Inflammatory macrophage (primary cell): ENCODE measurements at places on chromosomes 1 and 21.

- DNase-seq, result no peak
Observed at GRCh38 chr1:172698224-172698623, 39.3 kb downstream of the FASLG start.

GRCh38 chr21:36976882-36977651, 10.6 kb upstream of the HLCS start:
- DNase-seq, result peak; percentile 30

DNA sequence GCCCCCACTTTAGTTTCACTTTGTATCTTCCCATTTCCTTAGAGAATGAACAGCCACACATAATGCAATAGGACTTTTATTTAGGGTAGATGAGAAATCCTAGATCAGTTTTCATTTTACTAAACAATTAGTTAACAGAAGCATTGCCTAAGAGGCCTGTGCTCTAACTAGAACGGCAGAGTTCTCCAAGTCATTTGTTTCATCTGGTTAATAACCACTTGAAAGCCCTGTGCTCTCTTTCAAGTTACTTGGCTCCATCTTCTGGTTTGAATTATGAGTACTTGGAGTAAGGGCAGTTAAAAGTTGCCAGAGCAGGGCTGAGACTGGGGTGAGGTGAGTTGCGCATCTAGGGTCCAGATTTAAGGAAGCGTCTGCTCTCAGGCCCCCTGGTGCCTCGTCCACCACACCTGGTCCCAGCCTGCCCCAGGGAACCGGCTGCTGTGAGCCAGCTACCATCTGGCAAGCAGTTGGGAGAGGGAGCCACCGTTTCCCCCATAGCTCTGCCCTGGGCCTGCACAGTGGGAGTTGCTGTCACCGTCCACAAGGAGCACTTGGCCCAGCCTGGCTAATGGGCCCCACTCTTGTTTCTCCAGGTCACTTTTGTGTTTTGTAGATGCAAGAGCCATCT, 18.1 kb upstream of the SLC44A3 start:
- peak; percentile 74 for DNase-seq

DNA sequence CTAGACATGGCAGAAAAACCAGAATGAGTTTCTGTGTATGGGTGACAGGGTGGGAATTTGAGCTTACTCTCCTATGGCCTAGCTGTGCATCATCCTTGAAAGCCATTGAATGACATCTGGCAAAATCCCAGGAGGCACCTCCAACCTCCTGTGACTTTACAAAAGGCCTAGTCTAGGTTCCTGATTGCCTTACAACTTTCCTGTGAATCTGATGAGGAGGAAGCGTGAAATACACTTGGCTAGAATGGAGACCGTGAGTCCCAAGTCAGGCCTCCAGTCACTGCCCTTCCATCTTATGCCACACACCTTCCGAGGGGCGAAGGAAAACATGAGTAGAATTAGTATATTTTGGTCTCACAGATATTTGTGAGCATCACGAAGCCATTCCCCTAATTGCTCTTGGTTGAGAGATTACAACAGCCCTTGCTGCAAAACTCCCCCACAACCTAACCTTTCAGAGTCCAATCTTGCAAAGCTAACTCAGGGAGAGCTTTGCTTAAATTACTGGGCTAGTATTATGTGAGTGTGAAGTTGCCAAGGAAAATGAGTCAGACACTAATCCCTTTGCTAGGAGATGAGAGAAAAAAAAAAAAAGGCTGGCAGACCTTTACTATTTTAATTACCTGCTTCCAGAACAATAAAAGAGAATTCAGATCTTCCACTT, 36.3 kb upstream of the PAXBP1 start:
- DNase-seq, result no peak

DNA sequence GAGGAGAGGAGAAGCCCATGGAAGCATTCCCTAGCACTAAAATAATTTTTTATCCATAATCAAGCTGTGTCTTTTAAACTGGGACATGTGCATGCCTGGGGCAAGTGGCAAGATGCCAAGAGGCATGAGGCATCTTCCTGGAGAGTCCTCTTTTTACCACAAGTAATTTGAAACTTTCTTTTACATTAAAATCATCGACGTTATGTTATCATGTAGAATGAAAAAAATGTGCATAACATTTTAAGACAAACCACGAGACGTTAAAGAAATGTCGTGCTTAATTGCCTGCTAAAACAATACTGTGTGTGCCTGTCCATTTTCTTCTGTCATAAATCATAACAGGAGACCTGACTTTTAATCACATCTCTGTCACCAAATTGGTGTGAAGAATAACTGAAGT, 1.5 kb downstream of the STYXL2 start:
- no peak for DNase-seq

DNA sequence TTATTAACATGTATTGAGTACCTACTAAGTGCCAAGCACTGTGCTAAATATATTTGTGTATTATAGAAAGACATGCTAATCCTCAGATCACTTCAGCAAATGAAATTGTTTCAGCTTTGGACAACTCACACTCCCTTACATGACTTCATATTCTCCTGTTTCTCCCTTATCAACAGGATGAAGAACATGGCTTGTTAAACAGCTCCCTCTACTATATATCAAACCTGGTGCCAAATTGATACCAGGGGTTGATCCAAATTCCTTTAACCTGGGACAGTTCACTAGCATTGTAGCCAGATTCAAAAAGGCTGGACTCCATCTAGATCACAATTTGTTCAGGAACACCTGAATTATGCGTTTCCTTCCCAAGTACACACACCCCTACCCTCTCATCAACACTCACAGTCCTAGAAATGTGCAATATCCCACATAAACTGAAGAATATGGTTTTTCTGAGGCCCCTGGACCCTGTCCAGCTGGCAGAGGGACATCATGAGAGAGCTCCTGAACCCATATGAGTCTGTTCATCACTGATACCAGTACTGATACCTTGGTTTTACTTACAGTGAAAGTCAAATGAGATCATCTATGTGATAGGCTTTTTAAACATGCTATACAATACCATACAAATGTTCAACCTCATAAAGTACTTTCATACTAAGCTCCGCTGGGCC, 47.0 kb upstream of the PALMD start:
- no peak for DNase-seq

GRCh38 chr1:56222914-56223540, 356.3 kb downstream of the PLPP3 start:
- peak; percentile 82 for DNase-seq

DNA sequence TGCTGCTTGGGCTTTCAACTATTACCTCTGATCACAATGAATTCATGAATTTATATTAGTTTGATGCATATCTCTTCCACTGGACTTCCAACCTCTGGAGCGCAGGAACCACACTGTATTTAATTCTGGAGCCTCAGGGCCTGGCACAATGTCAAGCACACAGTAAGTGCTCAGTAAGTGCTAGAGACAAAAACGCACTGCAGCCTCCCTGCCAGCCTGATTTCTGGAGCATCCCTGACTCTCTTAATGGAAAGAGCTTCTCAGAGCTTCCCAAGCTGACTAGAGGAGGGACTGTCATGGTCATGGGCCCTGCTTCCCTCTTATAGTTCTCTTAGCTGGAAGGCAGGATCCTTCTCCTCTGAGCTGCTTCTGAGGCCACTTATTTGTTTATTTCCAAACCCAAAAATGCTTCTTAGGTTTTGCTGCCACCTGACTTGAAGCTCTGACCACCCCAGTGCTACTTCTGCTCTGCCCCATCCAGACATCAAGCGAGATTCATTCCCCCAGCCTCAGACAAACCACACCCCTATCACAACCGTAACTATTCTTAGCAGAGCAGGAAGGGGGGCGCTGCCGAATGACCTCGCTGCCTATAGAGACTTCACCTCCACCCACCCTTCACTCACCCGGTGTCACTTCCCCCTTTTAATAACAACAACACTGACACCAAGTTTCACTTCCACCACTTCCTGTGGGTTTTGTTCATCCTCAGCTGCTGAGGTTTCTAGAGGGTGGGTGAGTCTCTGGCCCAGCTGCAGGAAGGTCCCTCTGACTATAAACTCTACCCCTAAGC, 33.6 kb downstream of the NUAK2 start:
- peak; percentile 99 for DNase-seq

DNA sequence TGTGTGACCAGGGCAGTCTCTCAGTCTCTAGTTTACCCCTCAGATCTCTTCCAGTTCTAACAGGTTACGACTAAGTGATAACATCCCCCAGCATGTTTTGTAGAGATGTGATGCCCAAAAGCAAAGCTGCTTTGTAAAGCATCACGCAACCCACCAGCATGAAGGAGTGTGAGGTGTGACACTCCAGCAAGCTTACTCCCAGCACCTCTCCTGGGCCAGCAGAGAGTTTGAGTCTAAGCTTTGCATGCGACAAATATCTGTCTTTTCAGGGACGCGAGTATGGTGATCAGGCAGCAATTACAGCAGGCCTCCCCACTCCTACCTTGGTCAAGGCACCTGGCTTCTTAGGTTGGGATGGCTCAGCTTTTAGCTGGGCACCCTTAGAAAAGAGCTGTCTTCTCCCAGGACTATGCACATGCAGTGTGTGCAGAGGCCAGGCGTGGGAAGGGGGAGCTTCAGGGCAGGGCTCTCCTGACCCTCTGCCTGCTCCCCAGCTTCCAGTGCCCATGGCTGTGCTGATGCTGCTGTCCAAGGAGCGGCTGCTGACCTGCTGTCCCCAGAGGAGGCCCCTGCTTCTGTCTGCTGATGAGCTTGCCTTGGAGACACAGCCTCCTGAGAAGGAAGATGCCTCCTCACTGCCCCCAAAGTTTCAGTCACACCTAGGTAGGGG, 48.2 kb downstream of the ELK4 start:
- DNase-seq, result no peak

- DNase-seq, result no peak
Observed at GRCh38 chr1:200221614-200222282, 188.1 kb downstream of the ZNF281 start.

DNA sequence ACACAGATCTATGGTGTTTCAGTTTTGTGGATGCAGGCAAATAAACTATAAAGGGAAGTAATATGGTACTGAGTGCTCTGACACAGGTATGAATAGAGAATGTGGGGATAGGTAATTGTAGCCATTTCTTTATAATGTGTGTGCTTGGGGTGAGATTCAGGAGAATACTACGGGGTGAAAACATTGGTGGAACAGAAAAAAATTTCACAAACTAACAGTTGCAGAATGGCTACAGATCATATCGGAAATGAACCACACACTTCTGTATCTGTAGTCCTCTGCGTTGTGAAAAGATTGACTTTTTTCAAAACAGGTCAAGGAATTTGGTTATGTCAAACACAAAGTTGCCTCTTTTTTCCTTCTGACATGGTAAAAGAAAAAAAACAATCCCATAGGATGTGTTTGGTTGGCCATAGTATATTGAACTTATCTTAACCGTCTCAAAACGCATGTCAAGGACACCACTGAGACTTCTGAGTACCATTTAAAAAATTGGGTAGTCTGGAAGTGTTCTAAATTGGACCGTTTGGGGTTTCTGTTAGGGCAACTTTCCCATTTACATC, 1.1 kb upstream of the CDC73 start:
- DNase-seq, result no peak

DNA sequence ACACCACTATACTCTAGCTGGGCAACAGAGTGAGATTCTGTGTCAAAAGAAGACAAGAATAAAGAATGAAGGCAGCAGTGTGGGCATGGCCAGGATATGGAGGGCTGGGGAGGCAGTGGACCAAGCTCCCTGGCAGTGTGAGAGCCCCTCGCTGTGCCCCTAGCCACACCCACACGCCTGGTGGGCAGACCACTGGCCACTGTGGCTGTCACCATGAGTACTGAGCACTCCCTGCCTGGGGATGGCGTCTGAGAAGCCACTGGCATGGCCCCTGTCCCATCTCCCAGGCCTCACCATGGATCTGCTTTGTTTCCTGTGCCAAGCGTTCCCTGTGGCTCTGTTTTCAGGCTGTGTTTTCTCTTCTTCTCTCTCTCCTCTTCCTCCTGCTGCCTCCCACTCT, 51.7 kb downstream of the STUM start:
- DNase-seq, result no peak

GRCh38 chr1:67632811-67633655, 52.0 kb upstream of the GADD45A start:
- DNase-seq, result no peak

DNA sequence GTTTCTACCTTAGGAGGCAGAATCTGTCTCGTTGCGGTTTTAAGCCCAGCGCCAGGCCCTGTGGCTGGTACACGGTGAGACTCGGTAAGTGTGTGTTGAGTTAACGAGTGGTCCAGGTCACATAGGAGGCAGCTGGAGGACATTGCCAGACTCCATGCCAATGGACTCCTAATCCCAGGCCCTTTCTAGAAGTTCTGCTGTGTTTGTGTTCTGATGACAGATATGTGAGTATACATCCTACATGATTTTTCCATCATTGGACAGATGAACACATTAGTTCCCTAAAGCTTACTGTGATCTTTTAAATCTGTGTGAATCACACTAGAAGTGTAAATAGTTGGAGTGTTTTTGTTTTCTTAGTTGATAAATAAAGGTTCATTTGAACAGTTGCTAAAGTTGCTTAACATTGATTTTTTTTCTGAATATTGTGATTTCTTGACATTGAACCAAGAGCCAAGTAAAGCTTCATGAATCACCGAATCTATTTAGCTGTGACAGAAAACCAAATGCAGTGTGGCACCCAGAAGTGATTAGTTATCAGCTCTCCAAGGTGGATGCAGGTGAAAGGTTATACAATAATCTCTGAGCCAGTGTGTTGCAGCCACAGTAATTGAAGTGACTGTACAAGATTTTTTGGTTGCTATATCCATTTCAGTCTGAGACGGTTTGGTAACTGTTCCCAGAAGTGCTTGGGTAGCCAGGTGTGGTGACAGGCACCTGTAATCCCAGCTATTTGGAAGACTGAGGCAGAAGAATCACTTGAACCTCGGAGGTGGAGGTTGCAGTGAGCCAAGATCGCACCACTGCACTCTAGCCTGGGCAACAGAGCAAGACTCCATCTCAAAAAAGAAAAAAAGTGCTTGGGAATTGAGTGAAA, 46.3 kb downstream of the DOP1B start:
- no peak for DNase-seq

GRCh38 chr1:46790446-46791101, 8.3 kb upstream of the CYP4B1 start:
- no peak for DNase-seq

- no peak for DNase-seq
Observed at GRCh38 chr1:208737922-208738321, 493.7 kb upstream of the PLXNA2 start.

DNA sequence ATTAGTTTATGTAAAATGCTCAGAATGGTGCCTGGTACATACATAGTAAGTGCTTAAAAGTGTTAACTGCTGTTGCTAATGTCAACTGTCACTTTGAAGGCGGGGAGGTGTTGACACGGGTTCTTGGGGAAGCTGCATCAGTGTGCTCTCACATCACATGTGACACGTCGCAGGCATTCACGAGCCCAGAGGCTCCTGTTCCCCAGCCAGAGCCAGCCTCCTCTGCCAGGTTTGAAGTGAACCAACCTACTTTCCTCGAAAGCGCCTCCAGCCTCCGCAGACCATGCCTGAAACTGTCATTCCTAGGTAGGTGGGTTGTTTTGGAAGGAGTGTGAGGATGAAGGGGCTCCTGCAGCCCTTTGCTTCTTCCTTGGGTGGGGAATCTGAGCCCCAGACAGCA, 13.8 kb downstream of the GALNT2 start:
- no peak for DNase-seq

- no peak for DNase-seq
Observed at GRCh38 chr1:117240547-117240946, 29.8 kb upstream of the VTCN1 start.

DNA sequence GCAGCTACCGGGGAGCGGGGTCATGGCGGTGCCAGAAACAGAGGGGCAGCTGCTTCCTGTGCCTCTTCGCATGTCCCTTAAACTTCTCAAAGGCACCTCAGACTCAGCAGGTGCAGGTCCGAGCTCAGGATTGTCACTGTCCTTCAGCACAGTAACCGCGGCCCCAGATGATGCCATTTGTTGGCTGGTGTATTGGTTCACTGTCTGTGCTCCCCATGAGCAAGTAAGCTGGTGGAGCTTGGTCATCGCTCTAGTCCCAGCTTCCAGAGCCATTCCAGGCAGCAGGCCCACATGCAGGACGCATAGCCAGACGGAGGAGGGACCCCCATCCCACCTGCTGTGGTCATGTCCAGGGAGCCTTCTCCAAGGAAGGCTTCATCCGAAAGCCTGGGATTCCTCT, 154.0 kb upstream of the AJAP1 start:
- DNase-seq, result no peak
